ENCODE measurements at places on chromosomes 6 and 20.

DNA sequence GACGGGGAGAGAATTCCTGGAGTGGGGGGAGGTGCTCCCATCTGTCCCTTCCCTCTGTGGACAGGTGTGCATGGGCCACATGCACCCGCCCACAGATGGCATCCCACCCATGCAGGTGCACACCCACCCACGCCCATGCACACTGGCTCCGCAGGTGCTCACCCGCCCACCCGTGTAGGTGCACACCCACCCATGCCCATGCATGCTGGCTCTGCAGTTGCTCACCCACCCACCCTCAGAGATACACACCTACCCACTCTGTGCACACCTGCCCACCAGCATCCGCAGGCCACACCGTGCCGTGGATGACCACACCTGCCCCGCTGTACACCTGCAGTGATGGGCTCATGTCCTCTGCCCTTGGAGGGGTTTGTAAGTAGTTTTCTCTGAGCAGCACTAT lies 132.0 kb downstream of the PHACTR3 start:
- DNase-seq: no peak

- DNase-seq: no peak
Observed at GRCh38 chr6:43823879-43824702, 54.1 kb downstream of the VEGFA start.

DNA sequence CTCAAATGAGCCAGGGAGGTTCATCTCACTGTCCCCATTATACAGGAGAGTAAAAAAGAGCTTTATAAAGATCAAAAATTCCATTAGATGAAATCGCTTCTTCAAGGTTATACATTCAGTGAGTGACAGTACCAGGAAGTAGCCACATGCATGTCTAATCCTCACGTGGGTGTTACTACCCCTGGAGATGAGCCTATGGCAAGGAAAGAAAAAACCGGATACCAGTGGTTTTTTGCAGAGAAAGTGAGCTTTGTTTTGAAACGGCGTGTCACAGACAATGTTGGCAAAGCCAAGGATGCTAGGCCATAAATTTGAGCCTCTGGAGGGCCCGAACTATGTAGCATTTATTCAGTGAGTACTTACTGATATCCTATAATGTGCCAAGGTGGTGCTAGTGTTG lies 215.0 kb upstream of the RIN2 start:
- no peak for DNase-seq

GRCh38 chr6:50966532-50966931 lies 147.9 kb downstream of the TFAP2B start:
- DNase-seq: no peak

DNA sequence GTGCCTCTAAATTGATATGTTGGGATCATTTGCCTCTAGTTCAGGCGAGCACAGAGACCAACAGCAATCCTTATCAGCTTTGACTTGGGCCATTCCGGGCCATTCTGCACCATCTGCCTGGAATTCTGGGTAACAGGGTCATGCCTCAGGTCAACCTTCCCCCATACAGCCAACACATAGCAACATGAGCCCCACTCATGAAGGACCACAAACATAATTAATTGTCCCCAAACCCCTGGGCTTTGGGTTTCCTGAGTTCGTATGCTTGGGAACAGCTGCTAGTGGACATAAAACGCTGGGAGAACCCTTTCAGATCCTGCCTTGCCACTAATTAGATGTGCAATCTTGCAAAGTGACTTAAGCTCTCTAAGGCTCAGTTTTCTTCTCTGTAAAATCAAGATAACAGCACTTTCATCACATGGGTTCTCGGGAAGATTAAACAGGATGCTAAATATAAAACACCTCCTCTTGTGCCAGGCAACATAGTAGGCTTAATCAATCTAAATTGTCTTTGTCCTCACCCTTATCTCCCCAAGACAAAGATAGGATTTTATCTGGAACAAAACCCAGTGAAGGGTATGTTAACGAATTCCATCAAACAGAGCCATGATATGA lies 426.5 kb downstream of the CD83 start:
- DNase-seq: no peak

DNA sequence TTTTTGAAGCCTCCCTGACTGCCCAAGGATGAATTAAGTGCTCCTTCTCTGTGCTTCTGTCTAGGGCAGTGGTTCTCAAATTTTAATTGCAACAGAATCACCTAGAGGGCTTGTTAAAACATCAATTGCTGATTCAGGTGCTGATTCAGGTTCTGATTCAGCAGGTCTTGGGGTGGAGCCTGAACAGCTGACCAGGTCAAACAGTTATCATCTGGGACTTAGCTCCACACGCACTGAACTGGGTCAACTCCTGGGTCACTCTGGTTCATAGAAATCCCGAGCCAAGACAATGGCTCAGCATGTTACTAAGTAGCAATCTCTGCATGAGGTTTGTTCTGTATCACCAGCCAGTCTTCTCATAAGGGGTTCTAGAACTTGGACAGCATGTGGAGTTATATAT lies 192.3 kb downstream of the GJA1 start:
- no peak for DNase-seq

DNA sequence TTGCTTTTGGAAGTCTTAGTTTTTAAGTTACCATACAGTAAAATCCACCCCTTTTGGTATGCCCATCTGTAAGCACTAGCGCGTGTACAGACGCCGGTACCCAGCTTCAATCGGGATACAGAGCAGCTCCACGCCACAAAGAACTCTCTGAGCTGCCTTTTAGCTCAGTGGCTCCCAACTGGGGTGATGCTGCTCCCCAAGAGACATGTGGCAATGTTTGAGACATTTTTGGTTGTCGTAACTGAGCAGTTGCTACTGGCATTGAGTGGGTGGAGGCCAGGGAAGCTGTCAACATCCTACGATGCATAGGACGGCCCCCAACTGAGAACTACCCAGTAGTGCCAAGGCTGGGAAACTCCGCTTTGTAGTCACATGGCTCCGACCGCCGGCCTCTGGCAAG lies 73.3 kb downstream of the BMP7 start:
- DNase-seq: no peak

DNA sequence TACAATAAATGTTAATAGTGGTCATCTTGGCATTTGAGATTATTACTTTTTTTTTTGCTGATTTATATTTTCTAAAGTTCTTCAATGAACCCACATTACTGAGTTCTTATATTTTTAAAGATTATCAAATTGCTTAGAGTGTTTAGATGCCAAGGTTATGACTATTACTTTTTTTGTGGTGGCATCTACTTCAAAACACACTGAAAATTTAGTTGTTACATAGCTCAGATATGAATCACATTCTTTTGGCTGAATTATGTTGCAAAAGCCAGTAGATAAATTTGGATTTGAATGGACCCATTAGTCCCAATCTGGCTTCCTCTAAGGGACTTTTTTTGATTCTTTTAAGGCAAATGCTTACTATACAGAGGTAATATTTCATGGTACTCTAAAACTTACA lies 8.9 kb downstream of the UTRN start:
- DNase-seq: no peak
